Stimulated activated CD8-positive, alpha-beta memory T cell treated with anti-CD3 and anti-CD28 coated beads, Interleukin-7, amount 100 ng/mL, for 1 hour (primary cell): ENCODE measurements at places on chromosomes 7 and 10.

GRCh38 chr10:121291823-121292222, 306.4 kb downstream of the FGFR2 start:
- DNase-seq, result no peak

- no peak for DNase-seq
Measured at GRCh38 chr7:50262916-50263690, 41.4 kb upstream of the IKZF1 start.

GRCh38 chr7:27237735-27238334, 4.8 kb upstream of the EVX1 start:
- no peak for DNase-seq

GRCh38 chr7:9523579-9523978, 1090.2 kb downstream of the NXPH1 start:
- no peak for DNase-seq

GRCh38 chr10:11789306-11789705, 33.9 kb upstream of the PROSER2 start:
- DNase-seq, result no peak

GRCh38 chr10:121698336-121698735, 100.1 kb upstream of the FGFR2 start:
- DNase-seq, result no peak

DNA sequence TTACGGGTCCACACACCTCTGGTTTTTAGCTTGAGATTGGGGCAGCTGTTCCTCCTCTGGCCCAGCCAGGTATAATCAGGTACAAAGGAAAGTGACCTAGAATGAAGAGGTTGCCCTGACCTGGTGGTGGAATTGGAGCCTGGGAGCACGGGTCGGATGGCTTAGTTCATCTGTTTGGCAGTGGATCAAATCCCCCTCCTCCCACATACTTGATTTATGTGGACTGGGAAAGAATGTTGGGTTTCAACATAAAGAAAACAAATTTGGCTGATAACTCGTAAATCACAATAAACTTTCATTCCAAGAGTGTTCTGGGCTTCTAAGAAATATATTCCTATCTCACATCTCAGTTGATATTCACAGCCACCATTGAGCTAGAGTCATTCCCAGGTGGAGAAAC, 186.8 kb downstream of the CUX1 start:
- DNase-seq, result no peak

DNA sequence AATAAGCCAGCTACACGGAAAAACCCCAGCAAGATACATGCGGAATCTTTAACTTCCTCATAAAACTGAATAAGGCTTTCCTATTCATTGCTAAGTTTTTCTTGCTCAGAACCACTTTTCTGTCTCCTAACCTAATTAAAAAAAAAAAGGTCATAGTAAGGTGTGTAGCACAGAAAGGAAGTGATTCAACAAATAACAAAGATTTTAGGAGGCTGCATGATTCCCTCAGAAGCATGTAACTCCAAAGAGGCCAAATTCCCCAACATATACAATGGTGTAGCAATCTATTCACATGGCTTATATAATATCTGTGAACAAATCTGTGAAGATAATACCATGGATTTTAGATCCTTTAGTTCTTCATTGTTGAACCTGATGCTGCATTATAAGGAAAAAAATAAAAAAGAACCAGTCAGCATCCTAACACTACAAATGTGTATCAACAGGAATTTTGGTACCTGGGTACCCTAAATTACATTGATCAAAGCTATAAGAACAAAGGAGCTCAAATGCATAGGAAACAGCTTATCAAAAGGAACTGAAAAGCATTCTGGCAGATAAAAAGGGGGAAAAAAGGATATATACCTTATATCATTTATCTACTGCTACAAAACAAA, 63.8 kb downstream of the IMMP2L start:
- DNase-seq, result no peak

- no peak for DNase-seq
Measured at GRCh38 chr7:124698964-124699363, 66.6 kb downstream of the GPR37 start.

DNA sequence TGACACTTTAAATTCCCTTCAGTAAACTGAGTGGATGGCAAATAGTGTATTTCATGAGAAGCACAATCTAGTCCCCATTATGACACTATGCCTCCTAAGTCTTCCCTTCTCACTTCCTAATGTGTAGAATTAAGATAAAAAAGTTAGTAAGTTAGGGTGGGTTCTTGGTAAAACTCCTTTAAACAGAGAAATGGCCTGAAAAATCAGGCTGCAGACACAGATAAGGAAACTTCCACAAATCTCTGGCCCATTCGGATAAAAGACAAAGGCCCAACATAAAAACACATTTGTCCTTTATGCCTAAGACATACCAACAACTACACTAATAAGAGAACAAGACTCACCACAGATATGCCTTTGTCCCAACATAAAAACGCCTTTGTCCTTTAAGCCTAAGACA, 21.5 kb downstream of the AKR1C8 start:
- DNase-seq, result no peak
